ENCODE measurements at places on chromosomes 3 and 15. TPM values are rescaled to one million over a fixed set of nuclear protein-coding genes. Genes with fewer than 3 reads are reported as not detected.

The KCTD6 gene
- total RNA-seq, result 14.3 TPM

The UQCC5 gene
- 10.3 TPM for total RNA-seq

The CDC25A gene
- total RNA-seq, result 29.5 TPM

The SLC22A14 gene
- total RNA-seq, result 0.26 TPM

The NPAP1 gene
- total RNA-seq, result not detected

The GOLGA6A gene
- total RNA-seq, result not detected

The DUOX1 gene
- total RNA-seq, result 1.4 TPM

The THAP10 gene
- total RNA-seq, result 6.6 TPM

The XXYLT1 gene
- total RNA-seq, result 53.9 TPM

The CEMIP gene
- not detected for total RNA-seq

The EBLN2 gene
- 3.8 TPM for total RNA-seq

The CYP19A1 gene
- total RNA-seq, result 0.42 TPM

The PRTG gene
- 0.02 TPM for total RNA-seq

The ITIH3 gene
- total RNA-seq, result not detected

The CCRL2 gene
- total RNA-seq, result not detected

The CAV3 gene
- total RNA-seq, result not detected

The RTP3 gene
- total RNA-seq, result not detected

The ATP8B4 gene
- total RNA-seq, result 0.30 TPM

The RNU5B-1 gene
- total RNA-seq, result not detected

The ANKUB1 gene
- not detected for total RNA-seq
